ENCODE measurements at places on chromosomes 2 and 18.
A peak's percentile ranks its signal among the peaks of the same experiment; 100 is the strongest.

- peak; percentile 37 for DNase-seq
Measured at GRCh38 chr2:219368690-219369191, 19.0 kb downstream of the DNPEP start.

DNA sequence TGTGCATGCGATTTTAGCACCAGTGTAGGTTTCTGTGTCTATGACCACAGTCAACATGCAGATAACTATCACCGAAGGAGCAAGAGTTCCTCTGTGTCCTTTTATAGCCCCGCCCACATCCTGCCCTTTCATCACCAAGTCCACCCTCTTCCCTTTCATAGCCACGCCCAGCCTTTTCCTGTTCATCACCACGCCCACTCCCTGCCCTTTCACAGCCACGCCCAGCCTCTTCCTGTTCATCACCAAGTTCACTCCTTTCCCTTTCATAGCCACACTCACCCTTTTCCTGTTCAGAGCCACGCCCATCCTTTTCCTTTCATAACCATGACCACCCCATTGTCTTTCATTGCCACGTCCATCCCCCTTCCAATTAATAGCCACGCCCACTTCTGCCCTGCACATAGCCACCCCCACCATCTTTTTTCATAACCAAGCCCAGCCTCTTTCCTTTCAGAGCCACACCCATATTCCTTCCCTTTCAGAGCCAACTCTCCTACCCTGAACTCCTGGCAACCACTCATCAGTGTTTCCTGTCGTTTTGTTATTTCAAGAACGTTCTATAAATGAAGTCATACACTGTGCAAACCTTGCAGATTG lies 273.9 kb downstream of the MYT1L start:
- DNase-seq, result no peak

DNA sequence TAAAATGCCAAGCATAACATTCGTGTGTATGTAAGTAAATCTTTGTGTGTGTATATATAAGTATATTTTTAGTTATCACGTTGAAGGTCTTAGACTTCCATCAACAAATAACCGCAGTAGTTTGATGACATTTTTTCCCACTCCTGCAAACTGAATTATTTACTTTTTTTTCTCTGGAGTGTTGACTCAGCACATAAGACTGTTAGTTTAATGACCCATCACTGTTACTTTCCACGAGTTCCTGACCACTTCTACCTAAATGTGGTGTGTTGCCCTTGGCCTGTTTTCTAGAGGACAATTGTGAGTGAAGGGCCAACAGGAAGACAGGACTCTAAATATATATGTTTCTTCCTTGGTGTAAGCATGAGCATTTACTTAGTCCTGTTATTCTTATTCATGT lies 71.3 kb upstream of the TXNDC2 start:
- no peak for DNase-seq

DNA sequence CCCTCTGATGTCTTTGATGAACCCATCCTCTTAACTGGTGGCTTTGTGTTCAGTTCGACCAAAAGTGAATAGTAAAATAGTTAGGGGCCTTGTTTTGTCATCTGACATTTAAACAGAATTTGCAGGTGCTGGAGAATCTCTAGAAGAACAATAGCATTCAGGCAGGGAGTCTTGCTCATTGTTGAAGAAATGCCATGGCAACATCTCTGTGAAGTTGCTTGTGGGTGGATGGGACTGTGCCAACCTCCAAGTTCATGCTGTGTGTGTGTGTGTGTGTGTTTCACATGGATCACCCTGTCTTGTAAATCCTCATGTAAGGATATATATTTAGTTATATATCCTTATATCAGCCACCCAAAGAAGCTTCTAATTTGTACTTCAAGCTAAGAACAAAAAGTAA lies 66.7 kb downstream of the SKA1 start:
- DNase-seq, result no peak

GRCh38 chr2:61575447-61575859 lies 37.3 kb upstream of the XPO1 start:
- no peak for DNase-seq

DNA sequence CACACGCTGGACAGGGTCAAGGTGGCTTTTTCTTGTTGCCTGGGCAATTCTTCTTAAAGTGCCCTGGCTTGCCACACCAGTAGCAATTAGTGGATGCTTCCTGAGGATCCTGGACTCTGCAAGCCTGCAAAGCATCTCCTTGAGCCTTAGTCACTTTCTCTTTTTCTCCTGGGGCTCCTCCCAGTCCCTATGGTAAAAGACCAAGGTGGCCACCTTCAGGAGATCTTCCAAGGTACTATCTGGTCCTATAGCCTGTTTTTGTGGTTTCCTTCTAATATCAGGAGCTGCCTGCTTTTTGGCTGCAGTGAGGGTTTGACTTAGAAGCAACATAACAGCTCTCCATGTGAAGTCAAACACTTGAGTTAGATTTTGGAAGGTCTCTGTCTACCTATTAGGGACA lies 33.3 kb upstream of the GMCL1 start:
- no peak for DNase-seq

DNA sequence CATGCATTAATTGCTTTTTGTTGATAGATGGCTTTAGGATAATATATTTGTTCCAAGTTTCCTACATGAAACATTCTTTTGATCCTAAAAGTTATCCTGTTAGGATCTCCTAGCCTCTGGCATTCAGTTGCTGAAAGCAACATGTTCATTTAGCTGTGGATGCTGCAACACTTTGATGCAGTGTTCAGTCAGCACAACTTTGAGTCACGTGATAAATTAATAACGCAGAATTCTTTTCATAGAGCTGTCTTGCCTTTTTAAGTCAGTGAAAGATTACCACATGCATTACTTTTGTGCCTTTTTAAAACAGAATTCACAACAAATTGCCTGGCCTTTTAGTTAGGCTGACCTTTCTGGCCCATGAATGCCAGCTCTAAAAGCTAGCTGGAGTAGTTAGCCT lies 1467.9 kb upstream of the ZEB2 start:
- DNase-seq, result no peak

GRCh38 chr18:71252351-71252865 lies 963.6 kb downstream of the SOCS6 start:
- no peak for DNase-seq

DNA sequence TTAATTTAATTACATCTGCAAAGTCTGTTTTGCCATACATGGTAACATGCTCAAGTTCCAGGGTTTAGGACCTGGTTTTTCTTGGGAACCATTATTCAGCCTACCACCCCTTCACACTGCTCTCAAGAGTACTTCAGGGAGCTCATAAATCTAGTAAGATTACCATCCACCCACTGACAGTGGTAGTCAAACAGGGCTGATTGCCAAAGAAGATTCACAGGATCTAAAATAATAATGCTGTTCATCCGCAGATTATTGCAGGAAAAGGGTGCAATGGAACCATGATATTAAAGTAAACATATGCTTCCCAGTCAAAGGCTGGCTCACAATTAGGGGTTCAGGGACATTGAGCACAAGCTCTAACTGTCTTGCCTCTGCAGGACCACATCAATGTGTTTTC lies 148.0 kb upstream of the CYRIA start:
- no peak for DNase-seq

GRCh38 chr2:168897449-168897848 lies 3.6 kb upstream of the G6PC2 start:
- DNase-seq, result no peak

- DNase-seq, result no peak
Measured at GRCh38 chr2:202355993-202356505, 20.1 kb upstream of the BMPR2 start.

GRCh38 chr2:3959372-3959771 lies 256.0 kb downstream of the DCDC2C start:
- DNase-seq, result peak; percentile 54

DNA sequence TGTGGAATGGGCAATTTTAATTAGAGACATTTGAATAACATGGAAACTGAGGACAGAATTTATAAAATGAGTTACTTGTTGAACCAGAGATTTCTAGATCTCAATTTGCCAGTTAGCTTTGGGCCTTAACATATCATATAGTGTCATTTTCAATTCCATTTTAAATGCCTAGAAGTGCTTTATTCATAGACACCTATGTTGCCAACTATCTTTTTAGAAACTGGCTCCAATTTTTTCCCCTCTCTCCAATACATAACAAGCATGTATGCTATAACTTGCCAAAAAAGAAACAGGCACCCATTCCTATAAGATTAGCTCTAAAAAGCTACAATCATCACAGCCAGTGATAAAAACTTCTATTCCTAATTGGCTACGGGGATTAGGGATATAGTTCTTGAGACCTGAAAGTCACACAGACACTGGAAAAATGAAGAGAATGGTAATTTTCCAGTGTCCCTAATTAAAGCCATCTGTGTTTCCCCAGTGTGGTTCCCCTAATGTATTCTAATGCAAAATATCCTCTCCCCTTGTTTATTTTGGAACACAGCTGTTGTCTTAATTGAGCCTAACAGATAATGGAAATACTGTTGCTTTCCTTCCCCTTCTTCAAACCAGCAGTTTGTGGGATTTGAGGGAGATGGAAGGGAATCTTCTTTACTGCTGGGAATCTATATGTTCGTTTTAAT lies 205.5 kb upstream of the FSHR start:
- DNase-seq, result no peak

- no peak for DNase-seq
Measured at GRCh38 chr18:10424585-10425307, 29.7 kb upstream of the APCDD1 start.

DNA sequence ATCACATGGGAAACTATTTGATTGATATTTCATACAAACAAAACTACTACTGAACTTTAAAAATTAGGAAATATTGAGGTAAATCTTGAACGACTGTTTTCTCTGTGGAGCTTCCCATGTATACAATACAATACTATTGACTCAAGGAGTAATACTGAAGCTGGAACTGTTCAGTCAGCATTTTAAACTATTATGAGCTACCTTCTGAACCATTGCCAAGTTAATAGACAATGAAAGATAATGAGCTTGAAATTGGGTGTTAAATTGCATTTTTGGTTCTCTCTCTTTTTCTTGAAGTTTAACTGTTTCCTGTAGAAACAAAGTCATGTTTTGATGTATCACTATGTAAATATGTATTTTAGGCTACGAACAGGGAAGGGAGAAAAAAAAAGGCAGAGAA lies 569.2 kb downstream of the ZEB2 start:
- no peak for DNase-seq

GRCh38 chr2:70041663-70042062 lies 45.6 kb upstream of the PCBP1 start:
- DNase-seq, result no peak

DNA sequence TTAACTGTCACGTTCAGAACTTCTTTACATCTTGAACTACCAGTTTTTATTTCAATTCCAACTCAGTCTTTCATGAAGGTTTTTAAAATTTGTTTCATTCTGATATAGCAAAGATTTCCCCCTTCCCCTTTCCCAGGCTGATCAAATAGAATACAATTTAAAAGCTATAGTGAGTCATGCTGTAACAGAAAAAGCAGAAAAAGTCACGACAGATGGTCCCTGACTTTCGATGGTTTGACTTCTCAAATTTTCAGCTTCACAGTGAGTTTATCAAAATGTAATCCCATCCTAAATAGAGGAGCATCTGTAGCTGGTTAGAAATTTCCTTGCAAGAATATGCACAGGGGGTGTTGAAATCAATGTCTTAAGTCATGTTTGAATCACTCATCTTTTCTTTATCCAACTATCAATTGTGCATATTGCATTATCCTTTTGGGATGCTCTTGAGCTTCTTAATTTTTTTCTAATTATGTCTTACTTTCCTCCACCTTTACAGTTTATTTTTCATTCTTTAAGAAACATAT lies 500.3 kb downstream of the LRP1B start:
- no peak for DNase-seq

- no peak for DNase-seq
Measured at GRCh38 chr2:30686669-30687068, 120.6 kb downstream of the CAPN13 start.

GRCh38 chr2:197786010-197786877 lies 1.1 kb upstream of the BOLL start:
- no peak for DNase-seq

GRCh38 chr2:132547090-132547687 lies 122.8 kb downstream of the LYPD1 start:
- DNase-seq, result peak; percentile 82

- DNase-seq, result no peak
Measured at GRCh38 chr2:232300894-232301387, 77.6 kb upstream of the ALPP start.

DNA sequence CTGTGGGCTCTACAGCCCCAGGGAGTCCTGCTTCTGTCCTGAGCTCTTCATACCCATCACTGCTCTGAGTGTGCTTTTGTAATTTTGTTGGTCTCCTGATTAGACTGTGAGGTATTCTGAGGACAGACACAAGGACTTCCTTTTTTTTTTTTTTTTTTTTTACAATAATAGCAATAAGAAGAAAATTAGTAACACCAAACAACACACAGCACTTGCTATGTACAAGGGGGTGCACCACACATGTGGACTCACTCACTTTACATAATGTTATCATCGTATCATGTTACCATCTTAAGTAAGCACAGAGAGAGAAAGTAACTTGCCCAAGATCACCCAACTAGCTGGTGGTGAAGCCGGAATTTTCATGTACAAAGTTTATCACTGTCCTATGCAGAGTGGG lies 34.6 kb downstream of the MBP start:
- no peak for DNase-seq

- DNase-seq, result no peak
Measured at GRCh38 chr2:14492920-14493503, 139.5 kb upstream of the LRATD1 start.

- DNase-seq, result no peak
Measured at GRCh38 chr2:48113767-48114166, 207.5 kb upstream of the FBXO11 start.

DNA sequence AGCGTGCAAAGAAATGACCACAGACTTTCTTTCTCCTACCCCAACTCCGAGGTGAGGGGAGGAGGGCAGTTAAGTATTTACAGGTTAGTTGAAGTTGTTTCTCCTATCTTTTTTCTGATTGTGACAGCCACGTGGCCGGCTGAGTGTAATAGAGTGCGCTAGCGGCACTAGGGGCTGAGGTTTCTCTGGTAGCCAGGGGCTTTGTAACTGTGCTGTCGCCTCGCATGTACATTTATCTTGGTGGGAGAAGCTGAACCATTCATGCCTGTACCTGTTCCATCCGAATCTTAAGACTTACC lies 214.1 kb upstream of the STON1 start:
- DNase-seq, result no peak

DNA sequence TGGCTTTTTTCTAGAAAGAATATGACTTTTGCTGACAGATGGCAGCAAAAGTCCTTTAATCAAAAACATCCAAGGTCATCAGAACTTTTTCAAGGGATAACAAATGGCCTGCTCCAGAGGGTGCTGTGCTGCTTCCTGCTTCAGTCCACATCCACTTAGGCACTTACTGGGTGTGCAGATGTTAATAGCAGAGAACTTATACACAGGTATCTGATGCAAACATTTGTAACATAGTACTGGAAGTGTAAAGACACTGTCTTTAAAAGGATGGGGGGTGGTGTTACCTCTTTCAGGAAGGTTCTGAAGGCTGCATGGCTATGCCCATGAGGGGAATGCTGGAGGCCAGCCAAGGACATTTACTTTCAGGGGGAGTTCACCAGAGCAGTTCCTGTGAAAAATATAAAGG lies 5.5 kb downstream of the HOXD8 start:
- DNase-seq, result peak; percentile 41

GRCh38 chr2:27891673-27892105 lies 1.2 kb downstream of the BABAM2 start:
- no peak for DNase-seq

All from NCI-H526 (cell line).